Hematopoietic multipotent progenitor cell treated with erythropoietin and hydrocortisone succinate and interleukin-3 and kit ligand, for 6 days (in vitro differentiated cells): ENCODE measurements at places on chromosomes 13 and 19.
A peak's percentile ranks its signal among the peaks of the same experiment; 100 is the strongest.

- DNase-seq: no peak
These were observed 222.3 kb downstream of the TEX29 start for GRCh38 chr13:111542530-111543341.

GRCh38 chr13:41962994-41963393, 2.1 kb upstream of the VWA8 start:
- no peak for DNase-seq

DNA sequence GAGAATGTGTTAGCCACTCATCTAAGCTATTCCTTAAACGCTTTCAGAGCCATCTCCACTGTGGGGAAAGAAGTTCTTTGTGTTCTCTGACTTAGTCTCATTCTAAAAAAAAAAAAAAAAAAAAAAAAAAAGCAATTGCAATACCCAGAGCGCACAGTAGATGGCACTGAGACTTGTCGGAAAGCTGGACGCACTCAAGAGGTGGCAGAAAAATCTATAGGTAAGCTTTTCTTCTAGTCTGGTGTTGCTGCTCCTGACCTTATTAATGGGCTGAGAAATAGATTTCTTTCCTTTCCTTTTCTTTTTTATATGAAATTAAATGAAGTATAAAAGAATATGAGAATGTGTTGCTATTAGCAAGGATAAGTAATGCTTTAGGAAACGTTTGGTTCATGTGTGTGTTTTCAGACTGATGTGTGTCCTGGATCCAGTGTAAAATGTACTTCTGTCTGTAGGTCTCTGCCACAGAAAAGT, 4.7 kb upstream of the GJB2 start:
- peak; percentile 68 for DNase-seq

DNA sequence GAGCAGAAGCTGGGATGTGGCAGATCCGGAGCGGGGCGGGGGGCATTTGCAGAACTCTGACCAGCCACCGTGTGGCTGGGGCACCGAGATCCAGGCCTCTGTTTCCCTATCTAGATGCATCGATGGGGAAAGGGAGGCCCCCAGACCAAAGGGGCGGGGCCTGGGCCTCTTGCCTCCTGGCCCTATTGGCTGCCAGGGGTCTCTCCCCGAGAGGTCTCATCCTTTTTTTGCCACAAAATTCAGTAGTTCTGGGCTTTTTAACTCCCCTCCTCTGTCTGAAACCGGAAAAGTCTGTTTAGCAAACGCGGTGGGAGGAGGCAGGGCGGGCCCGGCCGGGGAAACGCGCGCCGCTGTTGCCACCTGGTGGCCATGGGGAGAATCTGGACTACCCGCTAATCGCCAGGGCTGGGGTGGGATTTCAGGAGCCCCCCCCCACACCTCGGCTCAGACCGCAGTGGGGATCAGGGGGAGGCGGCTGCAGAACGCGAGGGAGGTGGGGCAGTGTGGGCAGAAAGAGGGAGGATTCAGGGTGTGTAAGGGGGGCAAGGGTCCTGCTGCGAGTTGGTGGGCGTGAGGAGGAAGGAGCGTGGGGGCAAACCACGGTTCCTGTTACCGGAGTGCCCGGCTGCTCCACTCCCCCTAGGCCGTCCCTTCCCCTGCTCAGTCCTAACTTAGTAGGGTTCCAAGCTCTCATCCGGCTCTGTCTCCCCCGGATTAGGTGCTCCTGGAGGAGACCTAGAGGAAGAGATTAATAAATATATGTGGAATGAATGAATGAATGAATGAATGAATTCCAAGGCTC, 28.3 kb downstream of the IL12RB1 start:
- DNase-seq: peak; percentile 88

DNA sequence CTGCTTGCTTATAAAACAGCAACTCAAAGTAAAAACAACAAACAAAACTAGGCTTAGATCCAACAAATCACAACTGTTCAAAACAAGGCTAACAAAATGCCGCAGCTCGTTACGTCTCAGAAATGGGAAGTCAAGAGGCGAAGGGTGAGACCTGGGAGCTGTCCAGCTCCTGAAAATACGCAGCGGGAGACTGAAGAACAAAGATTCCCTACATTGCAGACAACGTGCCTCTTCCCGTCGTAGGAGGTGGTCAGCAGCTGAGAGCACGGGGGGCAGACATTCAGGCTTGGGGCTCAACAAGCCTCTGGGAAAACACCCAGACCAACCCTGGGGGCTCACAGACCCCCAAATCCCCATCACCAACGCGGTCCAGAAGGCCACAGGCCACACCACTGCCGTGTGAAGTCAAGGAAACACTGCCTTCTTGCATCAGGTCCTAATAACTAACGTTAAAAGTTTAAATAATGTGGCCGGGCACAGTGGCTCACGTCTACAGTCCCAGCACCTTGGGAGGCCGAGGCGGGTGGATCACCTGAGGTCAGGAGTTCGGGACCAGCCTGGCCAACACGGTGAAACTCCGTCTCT, 13.5 kb downstream of the PLPP2 start:
- peak; percentile 58 for DNase-seq

- no peak for DNase-seq
These were observed 905.6 kb upstream of the SPRY2 start for GRCh38 chr13:81246556-81246955.
